ENCODE measurements at places on chromosomes 3 and 15. TPM values are rescaled to one million over a fixed set of nuclear protein-coding genes. Genes with fewer than 3 reads are reported as not detected.

DNA sequence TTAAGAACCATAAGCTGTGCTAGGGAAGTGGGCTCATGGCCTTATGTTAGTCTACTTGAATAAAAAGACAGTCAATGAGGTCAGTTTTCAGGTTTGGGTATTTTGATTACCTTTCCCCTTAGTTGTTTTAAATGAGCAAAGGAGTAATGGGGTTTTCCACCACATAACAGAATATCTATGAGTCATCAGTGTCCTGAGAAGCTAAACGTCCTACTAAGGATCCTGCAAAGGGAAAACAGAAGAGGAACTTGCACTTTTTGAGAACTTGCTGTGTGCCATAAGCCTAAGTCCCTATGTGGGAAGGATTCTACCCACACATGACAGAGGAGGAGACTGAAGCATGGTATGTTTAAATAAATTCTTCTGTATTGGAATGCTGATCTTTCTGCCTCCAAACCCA lies 292.8 kb upstream of the TMC3 start:
- no peak for DNase-seq

DNA sequence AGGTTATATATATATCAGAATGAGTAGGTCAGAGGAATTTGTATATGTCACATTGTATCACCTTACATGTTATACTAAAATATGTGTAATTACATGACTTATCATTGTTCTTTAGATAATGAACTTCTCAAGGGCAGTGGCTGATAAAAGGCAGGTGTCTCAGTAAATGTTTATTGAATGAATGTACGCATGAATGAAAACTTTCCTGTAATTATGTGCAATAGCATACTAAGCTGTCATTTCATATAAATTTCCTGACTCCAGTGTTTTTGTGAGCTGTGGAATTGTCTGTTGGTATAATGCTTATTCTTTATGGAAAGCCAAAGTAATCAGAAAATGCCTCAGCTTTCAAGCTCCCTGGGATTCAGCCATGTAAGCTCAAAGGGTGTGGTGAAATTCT lies 4.2 kb downstream of the TBC1D23 start:
- no peak for DNase-seq

DNA sequence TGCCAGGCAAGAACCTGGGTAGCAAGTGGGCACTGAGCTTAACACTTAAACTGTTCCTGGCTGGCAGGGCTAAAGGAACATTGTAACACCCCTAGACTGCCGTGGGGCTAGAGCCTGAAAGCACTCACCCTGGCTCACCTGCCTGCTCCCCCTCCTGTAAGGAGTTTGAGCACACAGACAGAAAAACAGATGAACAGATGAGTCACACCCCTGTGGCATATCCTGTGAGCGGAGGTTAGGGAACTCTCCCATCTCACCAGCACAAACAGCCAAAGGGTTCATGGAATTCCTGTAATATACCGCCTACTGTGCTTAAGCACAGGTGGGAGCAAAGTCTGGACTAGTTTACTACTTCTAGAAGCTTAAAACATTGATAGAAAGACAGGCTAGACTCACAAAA lies 300.1 kb downstream of the ROBO1 start:
- no peak for DNase-seq

- DNase-seq, result no peak
Measured at GRCh38 chr15:94785091-94785490, 553.7 kb downstream of the MCTP2 start.

DNA sequence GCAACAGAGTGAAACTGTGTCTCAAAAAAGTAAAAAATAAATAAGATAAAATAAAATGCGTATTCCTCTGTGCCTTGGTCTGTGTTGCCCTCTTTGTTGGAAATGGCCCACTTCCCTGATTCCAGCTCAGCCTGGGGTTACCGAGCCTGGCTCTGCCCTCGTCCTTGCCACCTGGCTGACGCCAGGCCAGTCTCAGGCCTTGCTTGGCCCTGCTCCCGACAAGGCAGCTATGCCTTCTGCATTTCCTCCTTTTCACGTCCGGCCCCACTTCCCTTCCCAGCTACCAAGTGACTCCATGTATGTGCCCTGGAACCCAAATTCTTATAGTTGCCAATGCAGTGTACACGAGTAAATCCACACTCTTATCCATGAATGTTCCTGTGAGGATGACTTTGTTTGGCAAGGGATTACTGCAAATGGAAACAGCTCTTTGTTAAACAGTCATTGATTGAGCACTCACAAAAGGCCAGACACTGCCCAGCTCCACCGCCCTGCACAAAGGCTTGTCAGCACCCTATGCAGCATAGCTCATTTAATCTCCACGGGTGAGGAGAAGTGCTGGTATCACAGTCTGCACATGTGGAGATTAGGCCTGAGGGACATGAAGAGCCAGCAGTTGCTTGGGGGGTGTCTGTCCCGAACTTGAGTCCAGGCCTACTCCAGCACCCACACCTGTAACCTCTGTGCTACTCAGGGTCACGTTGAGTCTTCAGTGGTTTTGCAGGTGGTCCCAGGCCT lies 25.1 kb downstream of the SPSB4 start:
- no peak for DNase-seq

GRCh38 chr3:24707936-24708335 lies 213.3 kb upstream of the THRB start:
- DNase-seq, result no peak

ZNF385D gene
- 46.2 TPM for total RNA-seq

DNA sequence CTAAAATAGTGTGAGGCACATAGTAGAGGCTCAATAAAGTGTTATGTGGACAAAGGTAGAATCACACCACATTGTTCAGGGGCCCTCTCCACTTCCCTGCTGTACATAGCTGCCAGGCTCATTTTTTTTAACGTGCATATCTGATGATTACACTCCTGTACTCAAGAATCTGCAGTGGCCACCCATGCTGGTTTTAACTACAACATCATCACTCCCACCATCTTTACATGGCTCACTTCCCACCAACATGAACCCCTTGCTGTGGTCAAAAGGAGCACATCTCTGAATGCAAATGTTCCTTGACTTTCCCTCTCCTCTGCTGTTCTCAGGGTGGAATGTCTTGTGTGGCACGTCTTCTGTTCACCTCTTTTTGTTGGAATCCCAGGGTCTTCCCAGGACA lies 76.7 kb downstream of the FEM1B start:
- no peak for DNase-seq

- DNase-seq, result no peak
Measured at GRCh38 chr15:71121442-71121841, 6.2 kb downstream of the THSD4 start.

- no peak for DNase-seq
Measured at GRCh38 chr3:47394140-47394870, 13.5 kb downstream of the PTPN23 start.

DNA sequence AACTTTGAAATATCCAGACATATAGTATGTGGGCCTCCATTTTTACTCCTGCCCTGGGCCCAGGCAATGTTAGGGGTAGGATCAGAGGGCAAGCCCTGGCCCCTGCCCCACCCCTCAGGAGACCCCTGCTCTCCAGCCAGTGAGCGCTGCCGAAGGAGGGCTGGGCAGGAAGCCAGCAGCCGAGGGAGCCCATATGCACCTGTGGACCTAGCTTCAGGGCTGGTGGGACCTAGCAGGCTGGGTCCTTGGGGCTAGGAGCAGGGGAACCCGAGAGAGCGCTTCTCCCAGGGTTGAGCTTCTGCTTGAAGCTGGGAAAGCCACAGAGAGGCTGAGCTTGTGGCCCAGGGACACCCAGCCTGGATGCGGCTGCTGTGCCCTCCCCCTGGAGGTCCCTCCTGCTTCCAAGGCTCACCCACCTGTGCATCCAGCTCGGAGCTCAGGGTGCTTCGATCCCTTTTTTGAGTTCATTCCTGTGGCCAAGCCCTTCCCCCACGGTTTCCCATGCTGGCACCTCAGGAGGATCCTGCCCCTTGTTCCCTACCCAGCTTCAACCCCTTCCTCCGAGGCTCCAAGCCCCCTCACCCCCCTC lies 21.0 kb upstream of the CYP11A1 start:
- no peak for DNase-seq

GRCh38 chr15:49847423-49848281 lies 226.8 kb downstream of the DTWD1 start:
- no peak for DNase-seq

PRTG gene
- 16.2 TPM for total RNA-seq

- DNase-seq, result no peak
Measured at GRCh38 chr3:188067932-188068331, 86.0 kb upstream of the LPP start.

DNA sequence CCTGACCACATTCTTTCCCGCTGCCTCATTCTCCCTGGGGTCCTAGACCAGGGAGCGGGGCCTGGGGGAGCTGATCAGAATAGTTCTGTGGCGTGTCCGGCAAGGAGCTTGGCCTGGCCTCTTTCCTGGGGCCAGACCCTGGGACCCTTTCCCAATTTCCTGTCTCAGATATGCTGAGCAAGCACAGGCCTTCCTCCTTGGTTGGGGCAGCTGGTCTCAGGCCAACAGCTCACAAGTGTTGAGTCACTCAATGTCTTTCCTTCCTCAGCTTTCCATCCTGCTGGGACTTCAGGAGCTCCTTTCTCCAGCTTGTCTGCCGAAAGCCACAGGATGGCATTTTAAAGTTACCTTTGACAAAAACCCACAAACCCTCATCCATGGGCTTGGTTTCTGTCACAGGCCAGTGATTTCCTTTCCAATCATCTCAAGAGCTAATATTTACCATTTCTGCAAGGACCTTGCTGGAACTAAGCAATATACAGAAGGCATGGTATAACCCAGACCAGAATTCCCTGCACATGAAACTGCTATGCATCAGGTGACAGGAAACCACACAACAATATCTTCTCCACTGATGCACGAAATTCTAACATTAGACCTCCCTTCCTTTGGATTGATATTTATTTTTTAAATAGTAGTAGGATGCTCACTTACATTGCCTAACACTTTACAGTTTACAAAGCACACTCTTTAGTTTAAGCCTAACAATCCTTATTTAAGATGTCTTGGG lies 19.5 kb upstream of the TIMP4 start:
- no peak for DNase-seq

DNA sequence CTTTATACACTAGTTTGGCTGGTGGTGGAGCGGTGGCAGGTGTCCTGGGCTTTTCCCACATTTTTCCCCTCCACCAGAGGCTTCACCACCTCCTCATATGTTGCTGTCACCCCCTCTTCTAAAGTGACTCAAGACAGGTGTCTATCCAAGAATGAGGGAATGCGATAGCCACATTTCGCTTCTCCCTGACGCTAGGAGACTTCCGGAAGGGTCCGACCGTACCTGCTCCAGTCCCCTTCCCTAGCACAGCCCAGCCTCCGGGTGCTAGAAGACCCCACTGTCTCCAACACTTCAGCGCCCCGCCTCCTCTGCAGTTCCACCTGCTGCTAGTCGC lies 496 bp downstream of the SCAMP2 start:
- no peak for DNase-seq

TP63 gene
- total RNA-seq, result 26.3 TPM

- DNase-seq, result no peak
Measured at GRCh38 chr3:174204765-174205164, 654.4 kb upstream of the NAALADL2 start.

DNA sequence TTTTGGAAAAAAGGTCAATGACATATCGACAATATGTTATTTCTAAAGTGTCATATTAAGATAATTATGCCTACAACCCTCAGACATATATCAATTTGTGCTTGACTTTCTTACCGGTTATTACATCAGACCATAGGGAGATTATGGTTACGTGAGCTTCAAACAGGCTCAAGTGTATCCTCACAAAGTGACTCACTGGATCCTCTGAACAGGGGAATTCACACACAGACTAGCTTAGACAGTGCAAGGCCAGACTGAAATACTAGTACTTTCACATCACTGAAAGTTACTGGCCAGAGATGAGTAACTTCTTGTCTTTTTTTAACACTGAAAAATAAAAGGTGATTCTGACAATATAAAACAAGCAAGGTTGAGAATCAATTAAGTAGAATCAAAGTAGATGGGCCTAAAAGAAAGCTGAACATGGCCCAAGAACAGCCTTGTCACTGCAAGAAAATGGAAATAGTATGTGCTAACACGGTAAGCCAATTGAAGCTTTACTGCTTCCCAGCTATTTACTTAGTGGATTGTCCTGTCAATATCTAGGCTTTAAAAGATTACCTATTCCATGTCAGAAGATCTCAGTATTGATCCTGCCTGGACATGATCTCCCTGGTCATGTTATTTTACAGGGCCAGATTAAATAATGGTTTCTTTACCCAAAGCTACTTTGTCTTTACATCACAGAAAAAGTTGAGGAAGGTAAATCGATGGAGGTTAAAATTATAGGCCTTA lies 848.6 kb downstream of the ROBO1 start:
- DNase-seq, result no peak

GRCh38 chr3:71511037-71511436 lies 72.5 kb downstream of the FOXP1 start:
- DNase-seq, result no peak

DNA sequence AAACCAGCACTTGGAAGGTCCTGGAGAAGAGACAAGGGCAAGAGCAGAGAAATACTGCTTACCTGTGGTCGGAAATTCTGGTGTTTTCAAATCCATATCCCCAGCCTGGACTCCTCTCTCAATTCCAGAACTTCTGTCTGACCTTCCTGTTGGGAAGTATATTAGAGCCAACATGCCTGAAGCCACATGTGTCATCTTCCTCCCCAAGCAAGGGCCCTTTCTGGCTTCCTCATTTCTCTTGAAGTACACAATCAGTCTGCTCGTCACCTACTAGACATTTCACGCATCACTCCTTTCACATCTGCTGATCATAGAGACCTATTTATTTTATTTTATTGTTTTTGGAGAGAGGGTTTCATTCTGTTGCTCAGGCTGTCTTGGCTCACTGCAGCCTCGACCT lies 8.4 kb downstream of the PARP14 start:
- no peak for DNase-seq

OXTR gene
- 1.6 TPM for total RNA-seq

GRCh38 chr3:61015408-61015807 lies 235.8 kb downstream of the FHIT start:
- no peak for DNase-seq

- no peak for DNase-seq
Measured at GRCh38 chr15:77032052-77032646, 37.2 kb downstream of the PSTPIP1 start.

Data from urinary bladder (tissue), 4 donors.